Progenitor cell of endocrine pancreas (in vitro differentiated cells): ENCODE measurements at places on chromosomes 11 and 22. TPM values are rescaled to one million over a fixed set of nuclear protein-coding genes. Genes with fewer than 3 reads are reported as not detected.

- H3K27me3 ChIP-seq: no peaks in the 10 kb centered on the region
- no peaks in the 10 kb centered on the region for H3K36me3 ChIP-seq
- H3K27ac ChIP-seq: no peak overlapping the region
- peaks cover 1% of the 10 kb centered on the region for H3K4me1 ChIP-seq
- DNase-seq: no peak
- no peak overlapping the region for H3K4me3 ChIP-seq
These were observed 9.1 kb upstream of the CCDC81 start for GRCh38 chr11:86365546-86365945.

DNA sequence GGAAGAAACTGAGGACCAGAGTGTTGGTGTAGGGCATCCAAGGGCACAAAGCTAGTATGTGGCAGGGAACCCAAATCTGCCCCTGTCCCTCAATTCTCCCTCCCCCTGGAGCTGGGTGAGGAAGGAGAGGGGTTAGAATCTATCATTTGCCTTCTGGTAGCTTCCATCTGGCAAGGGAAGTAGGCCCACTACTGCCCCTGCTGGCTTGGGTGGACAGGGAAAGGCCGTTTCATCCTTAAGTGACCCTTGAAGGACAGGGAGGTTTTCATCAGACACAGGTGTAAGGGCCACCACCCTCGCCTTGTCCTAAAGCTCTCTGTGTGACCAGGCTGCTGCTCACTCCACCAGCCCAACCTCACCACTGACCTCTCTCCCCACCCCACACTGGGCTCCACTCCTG is 22.1 kb downstream of the NECTIN1 start:
- peak overlapping the region; percentile 41 for H3K27ac ChIP-seq
- H3K27me3 ChIP-seq: no peaks in the 10 kb centered on the region
- peaks cover 2% of the 10 kb centered on the region for H3K36me3 ChIP-seq
- no peak for DNase-seq
- no peak overlapping the region for H3K4me3 ChIP-seq
- H3K4me1 ChIP-seq: peaks cover 59% of the 10 kb centered on the region

GRCh38 chr11:35163209-35163608 is 24.2 kb downstream of the CD44 start:
- peaks cover 5% of the 10 kb centered on the region for H3K4me1 ChIP-seq
- H3K27me3 ChIP-seq: peaks cover 69% of the 10 kb centered on the region
- DNase-seq: no peak
- H3K4me3 ChIP-seq: no peak overlapping the region
- no peaks in the 10 kb centered on the region for H3K36me3 ChIP-seq

ALDH3B2 gene
- total RNA-seq: 0.67 and 1.6 TPM in 2 replicates
